ENCODE measurements at places on chromosomes 12 and 14.
A peak's percentile ranks its signal among the peaks of the same experiment; 100 is the strongest.

GRCh38 chr14:32211068-32211404, 8.0 kb upstream of the RNU6-8 start:
- no peak for DNase-seq

DNA sequence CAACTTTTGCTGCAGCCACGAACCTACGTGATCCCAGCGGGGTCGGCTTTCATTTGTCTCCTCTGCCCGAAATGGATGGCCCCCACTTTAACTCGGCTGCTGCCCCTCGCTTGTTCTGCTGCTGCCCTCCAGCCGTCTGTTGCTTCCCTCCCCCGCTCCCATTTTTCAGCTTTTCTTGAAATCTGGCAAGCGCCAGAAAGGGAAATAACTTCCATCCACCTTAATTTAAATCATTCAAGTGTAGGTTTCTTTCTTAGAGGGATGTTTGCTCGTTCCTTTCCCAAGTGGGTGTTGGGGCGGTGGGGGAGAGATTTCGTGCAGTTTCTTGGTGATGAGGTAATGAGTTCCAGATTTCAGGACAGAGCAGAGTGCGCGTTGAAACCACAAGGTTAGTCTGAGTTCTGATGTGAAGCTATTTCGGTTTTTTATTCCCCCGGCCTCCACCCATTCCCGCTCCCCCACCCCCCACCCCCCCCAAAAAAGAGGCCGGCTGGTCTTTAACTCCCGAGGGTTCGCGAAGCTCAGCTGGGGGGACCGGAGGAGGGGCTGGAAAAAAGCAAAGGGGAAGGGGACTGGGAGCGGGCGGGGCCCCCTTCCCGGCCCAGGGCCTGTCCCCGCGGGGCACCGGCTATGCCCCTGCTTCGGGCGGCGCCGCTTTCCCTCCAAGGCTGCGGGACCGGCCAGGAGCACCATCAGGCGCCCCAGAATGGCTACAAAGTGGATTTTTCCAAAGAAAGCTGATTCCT, 2.2 kb upstream of the ZFP36L1 start:
- no peak for DNase-seq

DNA sequence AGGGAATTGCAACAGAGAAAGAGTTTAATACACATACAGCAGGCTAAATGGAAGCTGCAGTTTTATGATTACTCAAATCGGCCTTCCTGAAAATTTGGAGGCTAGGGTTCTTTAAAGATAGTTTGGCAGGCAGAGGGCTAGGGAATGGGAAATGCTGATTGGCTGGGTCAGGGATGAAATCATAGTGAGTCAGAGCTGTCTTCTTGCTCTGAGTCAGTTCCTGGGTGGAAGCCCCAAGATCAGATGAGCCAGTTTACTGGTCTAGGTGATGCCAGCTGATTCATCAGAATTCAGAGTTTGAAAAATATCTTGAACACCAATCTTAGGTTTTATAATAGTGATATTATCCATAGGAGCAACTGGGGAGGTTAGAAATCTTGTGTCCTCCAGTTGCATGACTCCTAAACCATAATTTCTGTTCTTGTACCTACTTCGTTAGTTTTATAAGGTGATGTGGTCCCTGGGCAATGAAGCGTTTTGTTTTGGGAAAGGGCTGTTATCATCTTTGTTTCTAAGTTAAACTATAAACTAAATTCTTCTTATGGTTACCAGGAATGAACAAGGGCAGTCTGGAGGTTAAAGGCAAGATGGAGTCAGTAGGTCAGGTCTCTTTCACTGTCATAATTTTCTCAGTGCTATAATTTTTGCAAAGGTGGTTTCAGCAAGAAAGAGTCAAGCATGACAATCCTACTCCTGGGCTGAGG, 257.8 kb upstream of the CCDC196 start:
- peak; percentile 15 for DNase-seq

GRCh38 chr12:31317471-31318395, 8.2 kb downstream of the SINHCAF start:
- no peak for DNase-seq

GRCh38 chr12:84874125-84874824, 38.3 kb downstream of the SLC6A15 start:
- no peak for DNase-seq

DNA sequence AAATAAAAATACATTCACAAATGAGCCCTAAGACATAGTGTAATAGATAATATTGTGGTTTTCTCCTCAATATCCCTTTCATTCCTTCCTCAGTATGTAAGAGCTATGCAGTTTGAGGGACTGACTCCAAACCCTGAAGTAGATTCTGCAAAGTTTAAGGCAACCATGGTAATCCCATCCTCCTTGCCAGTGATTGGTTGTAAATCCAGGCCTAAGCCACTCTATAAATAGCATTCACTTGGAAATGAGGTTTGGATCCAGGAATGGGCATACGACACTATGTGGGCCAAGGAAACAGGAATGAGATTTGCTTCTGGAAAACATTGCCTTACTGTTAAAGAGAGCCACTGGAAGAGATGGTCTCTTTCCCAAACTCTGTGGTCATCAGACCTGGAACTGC, 468.7 kb upstream of the SOX5 start:
- DNase-seq = no peak

All from stimulated activated CD4-positive, alpha-beta T cell treated with anti-CD3 and anti-CD28 coated beads, Interleukin-15, amount 100 ng/mL, for 48 hours (primary cell).